ENCODE measurements at places on chromosomes 11 and 22. TPM values are rescaled to one million over a fixed set of nuclear protein-coding genes. Genes with fewer than 3 reads are reported as not detected.

- DNase-seq, result no peak
Measured at GRCh38 chr11:65695459-65696241, 16.4 kb upstream of the KAT5 start.

- no peak for DNase-seq
Measured at GRCh38 chr11:72038491-72038890, 39.8 kb downstream of the IL18BP start.

- DNase-seq, result peak; percentile 33
Measured at GRCh38 chr22:39598017-39598965, 27.7 kb downstream of the CACNA1I start.

The OR4D5 gene
- polyA plus RNA-seq, result not detected

GRCh38 chr11:7571640-7572000, 57.8 kb downstream of the PPFIBP2 start:
- no peak for DNase-seq

- DNase-seq, result no peak
Measured at GRCh38 chr11:127939000-127939399, 648.4 kb downstream of the ETS1 start.

Measured in naive B cell (primary cell).